ENCODE measurements at places on chromosomes 11 and 22.

- DNase-seq: no peak
- no peak overlapping the region for H3K4me3 ChIP-seq
- no peaks in the 10 kb centered on the region for H3K27me3 ChIP-seq
These were observed 26.2 kb downstream of the ZBED4 start for GRCh38 chr22:49879871-49880270.

GRCh38 chr11:129709801-129710398, 105.7 kb upstream of the TMEM45B start:
- no peaks in the 10 kb centered on the region for H3K4me1 ChIP-seq
- H3K27ac ChIP-seq: no peak overlapping the region
- H3K4me3 ChIP-seq: no peak overlapping the region

DNA sequence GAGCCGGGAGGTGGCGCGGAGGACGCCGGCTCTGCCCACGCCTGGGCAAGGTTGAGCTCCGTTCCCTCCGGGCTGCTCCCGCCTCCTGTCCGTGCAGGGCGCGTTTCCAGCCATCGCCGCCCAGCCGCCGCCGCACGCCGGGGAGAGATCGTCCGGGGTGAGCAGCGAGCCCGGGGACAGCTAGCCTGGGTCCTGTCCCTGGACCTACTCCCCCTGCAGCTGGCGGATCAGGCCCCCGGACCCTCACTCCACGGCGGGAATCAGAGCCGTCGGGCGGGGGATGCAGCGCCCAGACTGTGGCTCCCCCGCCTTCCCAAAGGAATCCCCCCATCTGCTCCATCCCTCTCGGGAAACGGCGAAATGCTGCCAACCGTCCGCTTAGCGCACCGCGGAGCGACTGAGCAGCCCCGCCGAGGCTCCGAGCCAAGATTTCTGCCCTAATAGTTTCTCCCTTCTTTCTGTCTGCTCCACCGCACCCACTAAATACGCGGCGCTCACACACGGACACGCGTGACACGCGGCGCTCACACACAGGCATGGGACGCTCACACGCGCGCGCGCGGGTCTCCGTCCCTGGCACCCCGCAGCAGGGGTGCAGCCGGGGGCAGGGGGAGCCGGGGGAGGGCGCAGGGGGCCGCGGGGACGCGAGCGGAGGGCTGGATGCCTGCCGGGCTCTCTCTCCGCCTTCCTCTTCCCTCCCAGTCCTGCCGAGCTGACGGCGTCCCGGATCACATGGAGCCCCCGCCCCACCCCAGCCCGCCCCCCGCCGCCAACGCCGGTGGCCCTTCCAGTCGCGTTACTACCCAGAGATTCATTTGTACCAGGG, at the start of gene KCNJ5:
KCNJ5 (plus strand) TSS at position 814 of the 826 bp plus-strand sequence. CDS start 19,918 bp downstream, outside the sequence.
- H3K27me3 ChIP-seq: no peaks in the 10 kb centered on the region
- peaks cover 18% of the 10 kb centered on the region for H3K4me1 ChIP-seq
- no peak within 1 kb of the TSS for H3K27ac ChIP-seq
- no peaks in the 10 kb centered on the region for H3K36me3 ChIP-seq

DNA sequence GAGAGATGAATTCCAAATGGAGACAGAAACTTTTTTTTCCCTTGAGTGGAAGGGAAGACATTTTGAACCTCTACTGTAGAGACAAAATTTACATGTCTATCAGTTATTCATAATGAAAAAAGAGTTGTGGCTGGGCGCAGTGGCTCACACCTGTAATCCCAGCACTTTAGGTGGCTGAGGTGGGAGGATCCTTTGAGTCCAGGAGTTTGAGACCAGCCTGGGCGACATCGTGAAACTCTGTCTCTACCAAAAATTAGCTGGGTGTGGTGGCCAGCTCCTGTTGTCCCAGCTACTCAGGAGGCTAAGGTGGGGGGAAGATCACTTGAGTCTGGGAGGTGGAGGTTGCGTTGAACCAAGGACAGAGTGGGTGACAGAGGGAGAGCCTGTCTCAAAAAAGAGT, 4.1 kb downstream of the EED start:
- DNase-seq: no peak
- no peaks in the 10 kb centered on the region for H3K27me3 ChIP-seq
- H3K27ac ChIP-seq: no peak overlapping the region
- peaks cover 10% of the 10 kb centered on the region for H3K36me3 ChIP-seq

GRCh38 chr11:126158054-126158791, 53.2 kb downstream of the RPUSD4 start:
- peaks cover 13% of the 10 kb centered on the region for H3K4me1 ChIP-seq
- H3K4me3 ChIP-seq: no peak overlapping the region
- no peaks in the 10 kb centered on the region for H3K36me3 ChIP-seq
- no peaks in the 10 kb centered on the region for H3K27me3 ChIP-seq

Data from HCT116 (cell line).